ENCODE measurements at places on chromosomes 16 and 17. TPM values are rescaled to one million over a fixed set of nuclear protein-coding genes. Genes with fewer than 3 reads are reported as not detected.

CDIP1 gene
- 29.5 TPM for total RNA-seq

DNA sequence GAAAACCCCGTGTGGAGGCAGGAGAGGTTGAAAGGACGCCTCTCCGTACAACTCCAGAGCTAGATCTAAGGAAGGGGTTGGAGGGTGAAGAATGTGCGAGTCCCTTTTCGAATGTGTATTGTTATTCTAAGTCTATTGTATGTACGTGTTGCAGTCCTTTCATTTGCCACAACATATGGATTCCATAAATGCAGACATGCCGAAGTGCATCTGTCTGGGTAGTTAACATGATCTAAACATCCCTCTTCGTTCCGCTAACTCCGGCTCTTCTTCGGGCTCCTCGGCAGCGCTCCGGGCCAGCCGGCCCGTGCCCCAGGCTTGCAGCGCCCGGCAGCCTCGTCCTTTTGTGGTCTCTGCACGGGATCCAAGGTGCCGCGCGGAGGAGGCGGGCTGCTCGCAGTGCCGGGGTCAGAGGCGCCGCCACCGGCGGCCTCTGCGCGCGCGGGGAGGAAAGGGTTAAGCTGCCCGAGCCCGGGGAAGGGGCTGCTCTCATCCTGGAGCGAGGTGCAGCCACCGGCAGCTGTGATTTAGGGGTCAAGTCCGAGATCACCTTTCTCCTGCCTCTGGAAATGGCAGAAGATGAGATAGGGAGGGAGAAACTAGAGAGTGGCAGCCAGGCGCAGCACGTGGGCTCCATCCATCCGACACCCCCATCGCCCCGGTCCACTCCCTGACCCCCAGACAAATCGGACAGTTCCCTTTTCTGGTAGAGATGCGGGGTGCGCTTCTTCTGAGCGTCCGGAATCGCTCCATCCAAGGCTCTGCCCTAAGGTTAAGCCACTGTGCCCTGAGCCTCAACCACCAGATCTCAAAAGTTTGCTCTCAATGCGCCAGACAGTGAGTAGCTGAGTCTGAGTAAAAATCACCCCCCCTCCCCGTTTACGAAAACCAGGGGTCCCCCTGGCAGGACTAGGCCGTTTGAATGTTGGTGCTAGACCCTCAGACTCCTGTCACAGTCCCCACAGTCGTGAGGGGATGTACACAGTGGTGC lies 15.1 kb upstream of the ZFHX3 start:
- no peak for DNase-seq

GRCh38 chr17:64340557-64340956 lies 50.1 kb downstream of the PECAM1 start:
- DNase-seq = no peak

DNA sequence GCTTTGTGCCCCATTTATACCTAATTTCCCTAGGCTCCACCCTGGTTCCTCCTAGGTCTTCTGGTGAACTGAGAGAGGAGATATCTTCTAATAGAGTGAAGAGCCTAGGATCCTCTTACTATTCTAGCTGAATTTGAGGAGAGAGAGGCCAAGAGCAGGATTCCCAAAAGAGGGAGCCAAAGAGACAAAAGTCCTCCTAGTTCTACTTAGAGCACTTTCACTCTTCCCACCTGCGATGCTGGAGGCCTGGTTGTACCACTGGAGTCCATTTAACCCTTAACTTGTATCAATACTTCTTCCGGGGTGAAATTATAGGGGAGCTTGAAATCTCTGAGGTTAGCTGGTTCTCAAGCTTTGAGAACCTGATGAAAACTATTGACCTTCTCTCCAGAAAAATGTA lies 3.4 kb upstream of the SSH2 start:
- DNase-seq = no peak

DNA sequence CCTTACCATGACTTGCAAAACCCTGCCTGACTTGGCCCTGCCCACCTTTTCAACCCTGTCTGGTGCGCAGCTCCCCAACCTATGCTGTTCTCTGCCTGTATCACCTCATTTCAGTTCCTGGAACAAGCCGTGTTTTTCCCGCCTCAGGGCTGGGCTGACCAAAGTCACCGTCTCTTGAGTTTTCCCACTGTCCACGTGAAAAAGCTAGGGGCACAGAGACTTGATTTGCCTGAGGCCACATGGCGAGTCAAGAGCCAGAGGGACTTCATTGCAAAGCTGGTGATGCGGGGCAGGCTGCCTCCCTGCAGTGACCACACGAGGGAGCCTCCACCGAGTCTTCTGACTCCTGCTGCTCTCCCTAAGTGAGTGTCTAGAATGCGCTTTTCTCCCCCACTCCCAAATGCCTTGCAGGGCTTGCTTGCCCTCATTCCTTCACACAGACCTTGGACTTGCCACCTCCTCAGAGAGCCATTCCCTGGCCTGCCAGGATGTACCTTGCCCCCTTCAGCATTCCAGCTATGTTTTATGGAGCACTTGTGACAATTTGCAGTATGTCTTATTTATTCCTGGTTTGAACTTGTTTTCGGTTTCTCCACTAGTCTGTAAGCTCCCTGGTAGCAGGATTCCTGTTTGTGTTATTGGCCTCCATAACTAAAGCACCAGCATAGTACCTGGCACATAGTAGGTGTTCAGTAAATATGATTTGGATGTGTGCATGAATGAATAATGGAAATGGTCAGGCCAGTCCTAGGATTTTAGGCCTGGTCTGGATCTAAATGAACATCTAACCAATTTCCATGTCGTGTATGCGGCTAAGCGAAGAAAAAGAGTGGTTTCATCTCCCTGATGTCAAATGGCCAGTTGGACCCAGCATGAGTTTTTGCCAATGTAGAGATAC lies 252.3 kb downstream of the SNX29 start:
- no peak for DNase-seq

ADGRG3 gene
- total RNA-seq = 0.99 TPM

GRCh38 chr17:353213-353837 lies 718 bp upstream of the RPH3AL start:
- DNase-seq = no peak

RAB26 gene
- 0.21 TPM for total RNA-seq

DNA sequence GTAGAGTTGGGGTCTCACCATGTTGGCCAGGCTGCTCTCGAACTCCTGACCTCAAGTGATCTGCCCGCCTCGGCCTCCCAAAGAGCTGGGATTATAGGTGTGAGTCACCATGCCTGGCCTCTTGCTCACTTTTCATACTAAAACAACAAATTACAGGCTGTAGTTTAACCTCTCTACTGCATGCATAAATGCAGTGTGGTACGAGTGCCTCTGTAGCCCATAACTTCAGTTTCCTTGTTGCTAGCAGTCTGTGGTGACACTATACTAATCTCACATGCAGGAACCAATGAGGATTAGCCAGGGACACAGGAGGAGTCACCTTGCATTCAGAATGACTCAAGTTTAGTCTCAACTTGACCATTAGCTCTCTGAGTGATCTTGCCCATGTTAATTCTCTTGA lies 20.1 kb downstream of the HMOX2 start:
- no peak for DNase-seq

DNA sequence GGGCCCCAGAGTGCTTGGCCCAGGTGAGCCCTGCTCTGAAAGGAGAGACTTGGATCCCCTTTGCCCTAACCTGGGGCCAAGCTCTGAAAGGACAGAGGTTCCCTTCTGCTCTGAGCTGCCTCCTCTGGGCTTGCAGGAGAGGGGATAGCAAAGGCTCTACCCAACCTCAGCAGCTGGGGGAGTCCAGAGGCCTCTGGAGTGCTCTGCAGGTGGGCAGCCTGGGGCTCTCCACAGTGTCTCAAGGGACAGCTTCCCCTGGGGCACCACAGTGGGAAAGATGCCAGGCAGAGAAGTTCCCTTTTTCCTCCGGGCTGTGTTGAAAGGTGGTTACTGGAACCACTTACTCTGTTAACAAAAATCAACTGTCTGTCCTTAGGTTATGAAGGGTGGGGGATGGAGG lies 48.2 kb upstream of the MGAT5B start:
- DNase-seq = no peak
